ENCODE measurements at places on chromosomes 2 and 18.

- DNase-seq = no peak
Measured at GRCh38 chr2:141063406-141063805, 1067.4 kb downstream of the LRP1B start.

- DNase-seq = no peak
Measured at GRCh38 chr2:167147271-167147941, 259.1 kb downstream of the XIRP2 start.

- no peak for DNase-seq
Measured at GRCh38 chr2:127063701-127064590, 43.0 kb downstream of the BIN1 start.

GRCh38 chr18:78376046-78376445 lies 603.6 kb upstream of the SALL3 start:
- no peak for DNase-seq

GRCh38 chr2:33370636-33371265 lies 105.7 kb upstream of the RASGRP3 start:
- DNase-seq = no peak

- DNase-seq = no peak
Measured at GRCh38 chr18:7844017-7844416, 276.9 kb downstream of the PTPRM start.

DNA sequence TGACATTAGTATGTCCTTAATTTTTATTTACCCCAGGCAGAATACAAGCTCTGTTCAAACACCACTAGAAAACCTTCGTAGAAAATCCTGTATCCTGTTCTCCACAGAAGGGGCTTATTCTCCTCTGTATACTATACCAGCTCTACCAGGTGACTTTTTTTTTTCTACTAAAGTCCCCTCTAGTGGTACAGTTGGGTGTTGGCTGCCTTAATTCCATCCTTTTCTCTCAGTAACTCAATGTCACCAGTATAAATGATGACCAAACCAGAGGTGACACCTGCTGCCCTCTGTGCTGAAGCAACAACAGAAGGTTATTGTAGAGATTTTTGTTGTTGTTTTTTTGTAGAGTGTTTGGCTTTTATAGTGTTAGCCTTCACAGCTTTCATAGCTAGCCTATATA lies 1322.0 kb downstream of the LRP1B start:
- DNase-seq = peak; percentile 6

DNA sequence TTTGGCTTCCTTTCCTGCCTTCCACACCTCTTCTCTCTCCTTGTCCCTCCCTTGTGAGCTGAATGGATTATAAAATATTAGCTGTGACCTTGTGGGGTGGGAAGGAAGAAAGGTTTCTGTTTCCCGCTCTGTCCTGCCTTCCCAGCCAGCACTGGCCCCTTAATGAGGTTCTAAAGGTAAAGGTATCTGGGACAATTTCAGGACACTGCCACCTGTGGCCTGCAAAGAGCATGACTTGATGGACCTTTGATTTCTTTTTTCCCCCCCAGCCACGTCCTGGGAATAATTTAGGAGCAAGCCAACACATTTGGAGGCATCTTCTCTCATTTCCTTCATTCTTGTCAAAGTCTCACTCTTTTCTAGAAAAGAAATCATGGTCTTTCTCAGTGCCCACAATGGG lies 246.7 kb upstream of the EPAS1 start:
- no peak for DNase-seq

DNA sequence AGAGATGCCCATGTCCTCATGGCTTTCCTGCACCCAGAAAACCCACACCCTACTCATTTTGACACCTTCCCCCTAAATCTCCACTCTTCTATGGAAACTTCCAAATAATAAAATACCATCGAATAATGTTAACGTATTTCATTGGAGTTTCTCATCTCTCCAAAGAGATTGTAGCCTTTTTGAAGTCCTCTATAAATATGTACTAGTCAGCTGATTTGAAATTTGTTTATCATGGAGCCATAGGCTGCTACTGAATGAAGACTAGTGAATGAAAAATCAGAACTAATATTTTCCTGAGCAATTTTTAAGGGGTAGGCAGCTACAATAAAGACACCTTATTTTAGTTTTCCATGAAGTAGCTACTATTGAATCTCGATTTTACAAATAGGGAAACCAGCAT lies 226.1 kb upstream of the EPAS1 start:
- no peak for DNase-seq

DNA sequence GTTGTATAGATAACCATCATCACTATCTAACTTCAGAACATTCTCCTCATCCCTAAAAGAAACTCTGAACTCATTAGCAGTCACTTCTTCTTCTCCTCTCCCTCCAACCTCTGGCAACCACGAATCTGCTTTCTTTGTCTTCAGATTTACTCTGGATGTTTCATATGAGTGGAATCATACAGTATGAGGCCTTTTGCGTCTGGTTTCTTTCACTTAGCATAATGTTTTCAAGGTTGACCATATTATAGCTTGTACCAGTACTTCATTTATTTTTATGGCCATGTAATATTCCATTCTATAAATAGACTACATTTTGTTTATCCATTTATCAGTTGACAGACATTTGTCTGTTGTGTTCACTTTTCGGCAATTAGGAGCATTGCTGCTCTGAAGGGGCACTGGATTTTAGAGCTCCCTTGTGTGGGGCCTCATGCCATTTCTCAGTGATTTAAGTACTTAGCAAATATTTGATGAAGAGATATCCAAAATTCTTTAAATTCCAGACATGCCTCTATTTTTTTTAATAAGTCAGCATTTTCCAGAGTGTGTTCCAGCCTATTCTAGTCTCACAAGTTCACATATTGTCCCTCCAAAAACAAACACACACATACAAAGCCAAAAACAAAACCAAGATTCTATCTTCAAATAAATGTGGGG lies 22.5 kb upstream of the MAP3K20 start:
- DNase-seq = no peak

GRCh38 chr2:105626966-105627340 lies 117.8 kb upstream of the NCK2 start:
- DNase-seq = no peak

- DNase-seq = no peak
Measured at GRCh38 chr2:29807082-29807481, 114.3 kb downstream of the ALK start.

Measured in LHCN-M2 (cell line).